Stimulated activated CD4-positive, alpha-beta T cell treated with anti-CD3 and anti-CD28 coated beads, TNF-alpha, amount 100 ng/mL, for 4 hours (primary cell): ENCODE measurements at places on chromosomes 1 and 21.

DNA sequence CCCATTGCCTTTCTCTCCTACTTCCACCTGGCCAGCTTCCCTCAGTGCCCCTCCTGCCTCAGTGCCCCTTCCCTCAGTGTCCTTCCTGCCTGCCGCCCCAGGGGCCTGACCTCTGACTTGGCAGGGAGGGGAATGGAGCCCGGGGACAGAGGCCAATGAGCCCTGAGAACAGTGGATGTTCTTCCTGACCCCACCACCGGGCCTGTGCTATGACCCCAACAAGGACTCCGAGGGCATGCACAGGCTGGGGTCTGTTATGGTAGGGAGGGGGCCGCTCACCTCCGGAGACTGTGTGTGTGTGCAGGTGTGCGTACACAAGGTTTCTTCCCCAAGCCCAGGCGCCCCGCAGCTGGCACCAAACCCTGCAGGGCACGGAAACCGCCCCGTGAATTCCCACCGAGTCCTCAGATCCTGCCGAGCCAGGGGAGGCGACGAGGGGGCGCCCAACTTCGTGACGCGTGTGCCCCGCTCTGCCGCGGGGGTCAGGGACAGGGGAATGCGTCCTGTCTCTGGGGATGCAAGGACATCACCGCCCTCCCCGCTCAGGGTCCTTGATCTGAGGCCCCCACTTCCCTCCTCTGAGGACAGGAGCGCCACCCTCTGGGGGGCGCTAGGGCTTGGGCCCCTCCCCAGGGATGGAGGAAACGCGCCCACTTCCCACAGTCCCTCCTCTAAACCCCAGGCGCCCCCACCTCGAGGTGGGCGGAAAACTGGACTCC is 766 bp downstream of the RAP1GAP start:
- no peak for DNase-seq

DNA sequence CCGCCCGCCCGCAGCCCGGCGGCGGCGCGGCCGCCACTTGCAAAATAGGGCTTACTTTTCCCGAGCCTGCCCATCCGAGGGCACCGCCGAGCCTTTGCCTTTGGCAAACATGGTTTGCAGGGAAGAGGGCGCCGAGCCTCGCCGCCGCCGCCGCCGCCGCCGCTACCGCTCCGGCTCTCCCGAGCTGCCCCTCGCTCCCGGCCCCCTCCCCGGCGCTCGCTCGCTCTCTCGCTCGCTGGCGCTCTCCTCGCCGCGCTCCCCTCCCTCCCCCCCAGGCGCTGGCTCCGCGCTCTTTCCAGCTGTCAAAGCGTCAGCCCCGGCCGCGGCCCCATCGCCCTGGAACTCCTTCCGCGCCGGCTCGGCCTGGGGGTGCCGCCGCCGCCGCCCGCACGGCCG is 298 bp downstream of the SSBP3 start:
- DNase-seq, result no peak

DNA sequence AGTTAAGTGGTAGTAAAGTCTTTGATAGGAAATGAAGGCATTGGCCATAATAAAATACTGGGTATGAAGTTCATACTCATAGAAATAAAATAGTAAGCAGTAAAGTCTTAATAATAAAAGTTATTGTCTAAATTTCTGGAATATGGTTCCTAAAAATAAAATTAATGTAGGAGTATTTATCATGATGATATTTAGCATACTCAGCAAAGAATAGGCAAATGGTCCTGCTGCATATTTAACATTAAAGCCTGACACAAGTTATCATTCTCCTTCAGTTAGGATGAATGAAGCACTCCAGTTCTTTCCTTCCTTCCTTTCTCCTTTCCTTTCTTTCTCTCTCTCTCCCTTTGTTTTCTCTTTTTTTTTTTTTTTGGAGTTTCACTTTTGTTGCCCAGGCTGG is 25.3 kb downstream of the PDZK1IP1 start:
- no peak for DNase-seq

DNA sequence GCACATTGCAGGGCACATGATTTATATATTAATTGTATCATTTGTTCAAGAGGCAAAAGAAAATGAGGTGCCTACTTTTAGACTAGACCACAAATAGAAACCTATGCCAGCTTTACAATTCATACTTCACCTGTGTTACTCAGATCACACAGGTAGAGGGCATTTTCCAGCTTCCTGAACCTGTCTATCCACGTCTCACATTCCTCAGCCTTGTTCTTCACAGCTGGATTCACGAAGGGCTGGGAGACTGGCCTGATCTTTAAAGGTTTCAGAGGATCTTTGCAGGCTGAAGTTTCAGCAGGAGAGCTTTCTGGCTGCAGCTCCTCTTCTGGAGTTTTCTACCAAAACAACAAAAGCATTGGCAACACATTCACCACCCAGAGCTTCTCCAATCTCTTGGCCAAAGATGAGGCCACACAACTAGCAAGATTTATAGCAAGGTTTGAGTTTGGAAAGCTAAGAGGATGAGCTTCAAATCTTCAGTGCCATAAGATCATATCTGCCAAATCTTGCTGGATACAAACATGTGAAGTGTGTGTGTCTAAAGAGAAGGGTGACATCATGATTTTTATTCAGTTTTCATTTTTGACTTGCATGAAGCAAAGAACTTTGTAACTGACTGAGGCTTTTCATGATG is 71.0 kb upstream of the CYP2J2 start:
- no peak for DNase-seq

GRCh38 chr1:179510038-179510437 is 65.7 kb downstream of the NPHS2 start:
- DNase-seq, result no peak

DNA sequence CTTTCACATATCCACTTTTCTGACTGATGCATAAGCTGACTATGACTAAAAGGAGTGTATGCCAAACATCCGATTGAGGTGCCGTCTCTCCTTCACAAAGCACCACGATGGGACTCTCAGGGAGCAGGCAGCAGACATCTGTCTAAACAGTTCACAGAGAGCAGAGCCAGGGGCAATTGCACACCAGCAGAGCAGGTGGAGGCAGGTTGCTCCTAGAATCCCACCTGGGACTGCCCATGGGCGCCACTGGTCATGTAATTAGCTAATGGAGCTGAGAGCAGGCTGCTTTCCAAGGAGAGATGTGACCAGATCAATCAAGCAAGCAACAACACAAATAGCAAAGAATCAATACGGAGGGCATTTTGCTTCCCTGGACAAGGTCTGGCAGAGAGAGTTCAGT is 30.5 kb upstream of the COA6 start:
- no peak for DNase-seq

DNA sequence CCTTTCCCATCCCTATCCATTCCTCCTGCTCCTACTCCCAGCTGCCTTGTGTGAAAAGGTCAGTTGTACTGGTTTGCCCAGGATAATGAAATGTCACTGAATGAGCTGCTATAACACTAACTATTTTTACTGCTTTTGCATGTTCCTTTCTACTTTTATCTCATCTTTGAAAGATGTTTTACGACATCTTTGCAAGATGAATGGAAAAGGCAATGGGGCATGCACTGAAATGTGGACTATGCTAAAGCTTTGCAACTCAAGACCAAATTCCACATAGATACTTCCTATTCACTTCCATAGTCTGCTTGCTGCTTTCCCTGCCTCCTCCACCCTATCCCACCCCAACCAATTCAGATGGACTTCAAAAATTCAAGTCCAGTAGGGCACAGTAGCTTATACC is 111.3 kb downstream of the SETD4 start:
- no peak for DNase-seq

GRCh38 chr1:184176058-184176457 is 124.5 kb downstream of the TSEN15 start:
- no peak for DNase-seq

- DNase-seq, result no peak
Observed at GRCh38 chr21:44568261-44568660, 5.3 kb upstream of the KRTAP10-4 start.

GRCh38 chr21:43305336-43305665 is 121.6 kb downstream of the SIK1 start:
- DNase-seq, result no peak

DNA sequence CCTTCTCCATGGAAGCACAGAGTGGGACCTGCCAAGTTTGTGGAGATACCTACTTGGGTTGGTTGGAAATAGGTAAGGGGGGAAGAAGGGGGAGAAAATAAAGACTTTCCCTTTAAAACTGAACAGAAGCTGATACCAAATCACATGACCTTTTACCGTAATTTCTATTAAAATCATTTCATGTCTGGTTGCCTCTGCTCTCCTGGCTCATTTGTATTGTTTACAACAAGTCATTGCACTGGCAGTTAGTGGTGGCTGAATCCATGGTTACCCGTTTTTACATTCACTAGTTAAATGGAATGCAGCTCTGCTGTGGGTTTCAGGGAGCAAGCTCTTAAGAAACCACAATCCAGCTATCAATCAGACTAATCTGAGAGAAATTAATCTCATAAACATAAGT is 353.7 kb upstream of the ESRRG start:
- no peak for DNase-seq

GRCh38 chr1:6095511-6096242 is 50.0 kb downstream of the KCNAB2 start:
- no peak for DNase-seq

GRCh38 chr1:61116421-61116820 is 34.1 kb downstream of the NFIA start:
- no peak for DNase-seq

GRCh38 chr1:227298512-227299240 is 19.6 kb downstream of the CDC42BPA start:
- DNase-seq, result no peak

GRCh38 chr1:172144445-172145061 is 275.9 kb upstream of the C1orf105 start:
- DNase-seq, result no peak

GRCh38 chr1:116836099-116836498 is 73.6 kb upstream of the PTGFRN start:
- DNase-seq, result no peak

DNA sequence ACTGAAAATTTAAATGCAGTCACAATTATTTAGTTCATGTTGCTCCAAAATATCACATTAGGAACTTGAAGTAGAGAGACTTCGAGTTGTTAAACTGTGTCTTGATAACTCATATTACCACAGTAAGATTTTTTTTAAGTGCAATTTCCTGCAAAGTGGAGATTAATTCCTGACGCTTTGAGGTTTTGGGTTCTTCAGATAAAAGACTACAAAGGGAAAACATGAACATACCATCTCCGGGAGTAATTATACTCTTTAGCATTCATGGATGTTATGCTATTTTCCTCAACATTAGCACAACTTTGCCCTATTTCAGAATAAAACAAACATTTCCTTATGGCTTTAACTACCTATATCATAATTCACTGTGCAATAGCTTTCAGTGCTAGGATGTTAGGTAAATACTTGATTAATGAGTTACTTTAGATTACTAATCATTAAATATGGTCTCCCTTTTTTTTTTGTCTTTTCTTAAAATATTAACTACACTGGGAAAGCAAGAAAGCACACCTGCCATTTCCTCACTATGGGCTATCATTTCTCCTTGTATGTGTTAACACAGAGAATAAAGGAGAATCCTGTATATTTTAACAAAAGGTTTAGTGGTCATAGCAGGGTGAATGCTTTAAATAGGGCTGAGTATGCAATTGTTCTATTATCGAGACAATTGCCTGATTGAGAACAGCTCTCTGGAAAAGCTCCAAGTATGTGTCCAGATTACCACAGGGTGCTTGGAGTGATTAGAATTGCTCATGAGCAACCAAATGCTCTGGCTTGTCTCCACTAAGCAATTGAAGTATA is 252.5 kb upstream of the C1orf105 start:
- DNase-seq, result no peak

- DNase-seq, result no peak
Observed at GRCh38 chr1:200415789-200416593, 6.2 kb upstream of the ZNF281 start.

DNA sequence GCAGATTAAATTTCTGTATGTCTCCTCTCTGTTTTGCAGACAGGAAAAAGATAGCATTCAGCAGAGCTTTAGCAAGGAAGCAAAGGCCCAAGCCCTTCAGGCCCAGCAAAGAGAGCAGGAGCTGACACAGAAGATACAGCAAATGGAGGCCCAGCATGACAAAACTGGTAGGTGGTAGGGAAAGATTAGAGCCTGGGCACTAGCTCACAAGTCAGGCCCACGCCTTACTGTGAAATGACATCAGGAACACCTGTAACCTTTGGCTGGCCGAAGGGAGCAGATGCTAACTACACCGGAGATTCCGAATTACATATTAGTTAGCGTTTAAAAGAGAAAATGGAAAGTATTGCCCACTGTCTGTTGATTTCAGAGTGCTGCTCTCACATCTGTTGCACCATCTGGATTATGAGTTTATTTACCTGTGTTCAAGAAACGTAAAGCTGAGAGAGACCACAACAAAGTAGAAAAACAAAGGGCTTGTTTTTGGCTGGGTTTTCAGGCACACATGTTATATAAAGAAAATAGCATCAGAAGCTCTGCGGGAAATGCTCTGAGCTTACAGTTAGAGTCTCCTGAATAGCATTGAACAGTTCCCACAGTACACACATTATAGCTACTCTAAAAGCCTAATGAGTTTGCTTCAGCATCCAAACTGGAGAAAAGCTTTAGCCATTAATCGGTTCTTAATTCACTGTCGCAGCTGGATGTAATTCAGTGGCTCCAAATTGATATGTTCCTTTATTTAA is 160.0 kb downstream of the SDCCAG8 start:
- no peak for DNase-seq

DNA sequence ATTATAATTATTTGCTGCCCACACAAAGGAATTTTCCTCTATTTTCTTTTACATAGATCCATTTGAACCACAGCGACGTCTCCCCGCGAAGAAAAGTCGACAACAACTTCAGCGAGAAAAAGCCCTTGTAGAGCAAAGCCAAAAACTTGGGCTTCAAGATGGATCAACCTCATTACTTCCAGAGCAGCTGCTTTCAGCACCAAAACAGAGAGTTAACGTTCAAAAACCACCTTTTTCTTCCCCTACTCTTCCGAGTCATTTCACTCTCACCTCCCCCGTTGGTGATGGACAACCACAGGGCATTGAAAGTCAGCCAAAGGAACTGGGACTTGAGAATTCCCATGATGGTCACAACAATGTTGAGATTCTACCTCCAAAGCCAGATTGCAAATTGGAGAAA is 7.2 kb downstream of the GORAB start:
- no peak for DNase-seq

DNA sequence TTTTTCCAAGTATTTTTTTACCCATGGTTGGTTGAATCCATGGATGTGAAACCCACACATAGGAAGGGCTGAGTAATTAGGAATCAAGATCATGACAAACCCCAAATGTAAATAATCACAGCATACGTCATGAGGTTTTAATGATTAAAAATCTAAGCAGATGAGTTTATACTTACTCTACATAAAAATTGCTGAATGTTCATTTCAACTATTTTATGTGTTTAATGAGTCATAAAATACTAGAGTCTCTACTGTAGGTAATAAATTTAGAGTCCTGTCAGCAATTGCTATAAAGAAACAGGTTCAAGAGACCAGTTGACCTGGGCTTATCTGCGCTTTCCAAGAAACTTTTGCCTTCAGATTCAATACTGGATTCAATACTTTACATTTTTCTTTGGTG is 18.2 kb downstream of the CTH start:
- DNase-seq, result no peak

GRCh38 chr1:162536511-162536910 is 25.0 kb upstream of the UAP1 start:
- DNase-seq, result no peak
